ENCODE measurements at places on chromosomes 13 and 19. TPM values are rescaled to one million over a fixed set of nuclear protein-coding genes. Genes with fewer than 3 reads are reported as not detected.

DNA sequence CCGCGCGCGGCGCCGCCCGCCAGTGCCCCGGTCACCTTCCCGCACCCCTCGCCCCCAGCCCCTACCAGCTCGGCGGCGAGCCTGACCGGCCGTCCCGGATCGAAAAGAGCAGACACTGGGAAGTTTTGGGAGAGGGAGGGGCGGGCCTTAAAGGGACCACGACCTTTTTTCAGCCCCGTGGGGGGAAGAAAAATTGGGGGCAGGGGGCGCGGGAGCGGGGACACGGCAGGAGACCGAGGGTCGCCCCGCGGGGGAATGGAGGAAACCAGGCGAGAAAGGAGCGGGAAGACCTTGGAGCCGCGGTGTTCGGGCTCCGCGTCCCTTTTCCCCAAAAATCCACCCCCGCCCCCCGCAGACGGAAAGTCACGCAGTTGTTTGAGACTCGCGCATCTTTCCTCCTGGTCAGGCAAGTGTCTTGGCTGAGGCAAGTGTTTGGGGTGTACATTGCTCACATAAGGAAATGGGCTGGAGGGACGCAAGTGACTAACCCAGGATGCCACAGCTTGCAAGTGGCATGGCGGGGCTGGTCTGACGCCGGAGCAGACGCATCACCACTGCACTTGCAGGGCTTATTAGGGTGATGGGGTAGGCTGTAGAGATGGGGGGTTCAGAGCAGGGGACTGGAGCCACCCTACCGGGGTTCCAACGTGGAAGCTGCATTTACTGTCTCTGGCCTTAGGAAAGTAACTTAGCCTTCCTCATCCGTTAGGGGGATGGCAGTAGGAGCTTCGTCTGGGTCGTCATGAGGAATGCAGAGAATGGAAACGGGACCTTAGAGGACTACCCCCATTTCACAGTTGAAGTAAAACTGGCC is 2.7 kb upstream of the HNRNPL start:
- no peaks in the 10 kb centered on the region for H3K27me3 ChIP-seq
- peak overlapping the region; percentile 74 for H3K4me3 ChIP-seq
- peaks cover 11% of the 10 kb centered on the region for H3K36me3 ChIP-seq
- DNase-seq = peak; percentile 75

GRCh38 chr13:74070065-74070464 is 64.1 kb downstream of the KLF12 start:
- H3K27ac ChIP-seq = no peak overlapping the region
- no peak overlapping the region for H3K4me3 ChIP-seq
- H3K27me3 ChIP-seq = no peaks in the 10 kb centered on the region
- peaks cover 7% of the 10 kb centered on the region for H3K4me1 ChIP-seq
- DNase-seq = no peak

- no peaks in the 10 kb centered on the region for H3K4me1 ChIP-seq
- H3K36me3 ChIP-seq = no peaks in the 10 kb centered on the region
- no peaks in the 10 kb centered on the region for H3K27me3 ChIP-seq
- no peak overlapping the region for H3K27ac ChIP-seq
- H3K4me3 ChIP-seq = no peak overlapping the region
- no peak for DNase-seq
Observed at GRCh38 chr19:56350416-56351045, 35.9 kb upstream of the ZSCAN5A start.

PTPRH gene
- total RNA-seq = 0.30 TPM

DNA sequence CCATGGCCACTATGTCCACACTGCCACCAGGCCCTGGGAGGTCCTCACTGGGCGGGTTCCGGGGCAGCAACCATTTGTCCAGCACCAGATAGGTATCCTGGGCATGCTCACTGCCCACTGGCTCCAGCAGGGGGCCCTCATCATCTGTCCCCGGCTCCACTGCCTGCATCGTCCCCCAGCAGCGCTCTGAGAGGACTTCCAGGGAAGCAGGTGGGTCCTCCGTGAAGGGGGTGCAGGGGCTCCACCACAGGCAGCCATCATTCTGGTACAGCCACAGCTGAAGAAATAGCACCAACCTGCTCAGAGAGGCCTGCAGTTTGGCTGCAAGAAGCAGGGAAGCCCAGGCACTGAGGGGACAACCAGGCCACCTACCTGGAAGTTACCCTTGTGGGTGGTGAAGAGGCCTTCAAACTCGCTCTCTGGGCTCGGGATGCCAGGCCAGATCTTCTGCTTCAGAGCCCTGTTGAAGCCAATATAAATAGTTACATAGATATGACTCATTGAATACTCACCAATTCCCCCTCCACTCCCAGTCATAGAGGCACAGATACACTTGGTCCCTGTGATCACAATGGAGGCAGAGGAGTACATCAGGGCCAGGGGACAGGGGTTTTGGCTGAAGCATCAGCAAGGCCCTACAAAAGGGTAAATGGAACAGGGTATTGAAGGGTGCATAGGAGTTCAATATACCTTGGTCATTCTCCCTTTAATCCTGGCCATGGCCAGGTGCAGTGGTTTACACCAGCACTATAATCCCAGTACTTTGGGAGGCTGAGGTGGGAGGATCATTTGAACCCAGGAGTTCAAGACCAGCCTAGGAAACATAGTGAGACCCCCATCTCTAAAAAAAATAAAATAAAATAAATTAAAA is 4.1 kb downstream of the SWSAP1 start:
- H3K36me3 ChIP-seq = peaks cover 12% of the 10 kb centered on the region
- DNase-seq = peak; percentile 64
- H3K4me3 ChIP-seq = no peak overlapping the region
- H3K27me3 ChIP-seq = peaks cover 9% of the 10 kb centered on the region
- H3K27ac ChIP-seq = no peak overlapping the region

THSD1 gene
- total RNA-seq = 14.9 TPM

- no peaks in the 10 kb centered on the region for H3K4me1 ChIP-seq
- H3K4me3 ChIP-seq = no peak overlapping the region
- no peaks in the 10 kb centered on the region for H3K27me3 ChIP-seq
- no peak overlapping the region for H3K27ac ChIP-seq
- no peaks in the 10 kb centered on the region for H3K36me3 ChIP-seq
- DNase-seq = no peak
Observed at GRCh38 chr13:107969546-107969945, 245.8 kb downstream of the LIG4 start.

GRCh38 chr13:63540061-63540460 is 2124.4 kb upstream of the PCDH20 start:
- H3K36me3 ChIP-seq = no peaks in the 10 kb centered on the region
- DNase-seq = no peak
- H3K27ac ChIP-seq = no peak overlapping the region
- no peak overlapping the region for H3K4me3 ChIP-seq

DNA sequence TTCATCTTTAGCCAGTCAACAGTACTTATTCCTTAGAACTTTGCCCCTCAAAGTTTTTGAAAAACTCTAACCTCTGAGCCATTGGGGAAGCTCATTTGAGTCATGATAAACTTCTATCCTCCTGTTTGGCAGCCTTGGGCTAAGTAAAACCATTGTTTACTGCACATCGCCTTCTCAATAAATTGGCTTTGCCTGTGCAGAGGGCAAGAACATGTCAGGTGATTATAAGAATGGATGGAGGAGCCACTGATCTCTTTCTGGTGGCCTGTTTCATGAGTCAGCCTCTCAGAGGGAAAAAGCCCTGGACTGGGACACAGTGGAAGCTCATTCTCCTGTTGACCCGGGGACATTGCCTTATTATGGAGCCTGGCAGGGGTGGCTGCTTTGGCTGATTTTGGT is 19.4 kb upstream of the PSG4 start:
- no peaks in the 10 kb centered on the region for H3K36me3 ChIP-seq
- no peak for DNase-seq
- H3K27me3 ChIP-seq = no peaks in the 10 kb centered on the region
- H3K4me3 ChIP-seq = no peak overlapping the region

DNA sequence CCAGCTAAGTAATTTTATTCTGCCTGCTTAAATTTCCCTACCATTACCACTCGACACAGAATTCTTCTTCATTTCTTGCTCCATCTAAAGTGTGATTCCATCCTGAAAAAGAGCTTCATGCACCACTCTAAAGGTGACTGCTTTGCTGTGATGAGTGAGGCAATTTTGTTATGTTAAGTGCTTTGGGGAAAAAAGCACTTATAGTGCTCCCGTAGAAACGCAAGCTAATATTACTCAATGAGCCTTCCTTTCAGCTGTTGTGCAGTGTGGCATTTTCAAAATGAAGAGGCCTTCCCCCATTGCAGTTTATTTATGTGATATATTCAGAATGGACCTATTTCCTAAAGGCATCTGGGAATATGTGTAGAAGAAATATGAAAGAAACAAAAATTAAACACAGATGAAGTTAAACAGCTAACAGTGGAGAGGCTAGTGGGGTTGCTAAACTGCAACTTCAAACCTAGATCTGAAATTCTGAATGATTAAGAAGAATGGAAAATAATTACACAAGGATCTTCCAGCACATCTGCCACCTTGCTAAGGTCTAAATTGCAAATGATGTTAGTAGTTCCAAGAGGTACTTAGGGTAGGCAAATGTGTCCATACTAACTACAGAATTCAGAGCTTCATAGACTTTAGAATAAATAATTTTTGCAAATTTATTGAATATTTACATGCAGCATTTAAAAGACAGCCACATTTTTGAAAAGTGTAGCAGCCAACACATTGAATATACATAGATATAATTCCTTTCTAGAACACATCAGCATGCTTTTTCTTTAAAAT is 211.7 kb downstream of the DCT start:
- no peak for DNase-seq
- H3K36me3 ChIP-seq = no peaks in the 10 kb centered on the region
- no peaks in the 10 kb centered on the region for H3K27me3 ChIP-seq
- no peaks in the 10 kb centered on the region for H3K4me1 ChIP-seq
- no peak overlapping the region for H3K27ac ChIP-seq

DNA sequence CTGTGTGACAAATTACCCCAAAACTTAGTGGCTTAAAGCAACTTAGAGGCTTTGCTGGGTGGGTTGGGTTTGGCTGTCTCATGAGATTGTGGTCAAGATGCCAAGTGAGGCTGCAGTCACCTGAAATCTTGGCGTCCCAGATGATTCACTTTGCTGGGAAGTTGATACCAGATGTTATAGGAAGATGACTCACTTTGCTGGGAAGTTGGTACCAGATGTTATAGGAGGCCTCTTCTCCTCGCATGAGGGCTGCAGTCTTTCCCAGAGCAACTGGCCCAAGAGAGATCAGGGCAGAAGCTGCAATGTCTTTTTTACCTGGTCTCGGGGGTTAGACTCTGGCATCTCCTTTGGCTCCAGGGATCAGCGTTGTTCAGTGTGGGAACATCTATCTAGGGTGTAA is 16.8 kb downstream of the TEX29 start:
- no peak overlapping the region for H3K27ac ChIP-seq
- no peak overlapping the region for H3K4me3 ChIP-seq
- H3K36me3 ChIP-seq = no peaks in the 10 kb centered on the region
- no peaks in the 10 kb centered on the region for H3K27me3 ChIP-seq
- no peaks in the 10 kb centered on the region for H3K4me1 ChIP-seq

GRCh38 chr19:43470288-43470687 is 4.9 kb upstream of the LYPD3 start:
- no peak for DNase-seq
- H3K27me3 ChIP-seq = no peaks in the 10 kb centered on the region
- H3K4me3 ChIP-seq = no peak overlapping the region

DNA sequence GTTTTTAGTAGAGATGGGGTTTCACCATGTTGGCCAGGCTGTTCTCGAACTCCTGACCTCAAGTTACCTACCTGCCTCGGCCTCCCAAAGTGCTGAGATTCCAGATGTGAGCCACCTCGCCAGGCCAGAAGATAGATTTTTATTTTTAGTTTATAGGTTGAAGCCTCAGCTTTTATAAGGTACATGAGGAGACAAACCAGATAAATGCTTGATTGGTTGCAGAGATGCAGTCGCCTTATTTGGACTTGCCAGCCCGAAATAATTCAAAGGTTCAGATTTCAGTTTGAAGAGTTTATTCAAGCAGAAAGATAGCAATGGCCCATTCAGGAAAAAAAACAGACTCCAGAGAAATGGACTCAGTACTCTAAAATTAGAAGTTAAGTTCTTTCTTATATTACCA is 3.1 kb downstream of the ZNF69 start:
- H3K4me3 ChIP-seq = no peak overlapping the region
- H3K4me1 ChIP-seq = peaks cover 15% of the 10 kb centered on the region
- no peak for DNase-seq
- H3K27ac ChIP-seq = no peak overlapping the region

Measured in lower lobe of right lung (tissue), 2 donors.